IPS DF 6.9 (cell line): ENCODE measurements at places on chromosomes 16 and 17.
A peak's percentile ranks its signal among the peaks of the same experiment; 100 is the strongest.

GRCh38 chr17:41581366-41582060 lies 5.2 kb downstream of the KRT14 start:
- DNase-seq: no peak

GRCh38 chr17:9924735-9925191 lies 19.7 kb upstream of the RCVRN start:
- peak; percentile 64 for DNase-seq

- no peak for DNase-seq
Observed at GRCh38 chr16:81647527-81647926, 131.6 kb upstream of the PLCG2 start.

DNA sequence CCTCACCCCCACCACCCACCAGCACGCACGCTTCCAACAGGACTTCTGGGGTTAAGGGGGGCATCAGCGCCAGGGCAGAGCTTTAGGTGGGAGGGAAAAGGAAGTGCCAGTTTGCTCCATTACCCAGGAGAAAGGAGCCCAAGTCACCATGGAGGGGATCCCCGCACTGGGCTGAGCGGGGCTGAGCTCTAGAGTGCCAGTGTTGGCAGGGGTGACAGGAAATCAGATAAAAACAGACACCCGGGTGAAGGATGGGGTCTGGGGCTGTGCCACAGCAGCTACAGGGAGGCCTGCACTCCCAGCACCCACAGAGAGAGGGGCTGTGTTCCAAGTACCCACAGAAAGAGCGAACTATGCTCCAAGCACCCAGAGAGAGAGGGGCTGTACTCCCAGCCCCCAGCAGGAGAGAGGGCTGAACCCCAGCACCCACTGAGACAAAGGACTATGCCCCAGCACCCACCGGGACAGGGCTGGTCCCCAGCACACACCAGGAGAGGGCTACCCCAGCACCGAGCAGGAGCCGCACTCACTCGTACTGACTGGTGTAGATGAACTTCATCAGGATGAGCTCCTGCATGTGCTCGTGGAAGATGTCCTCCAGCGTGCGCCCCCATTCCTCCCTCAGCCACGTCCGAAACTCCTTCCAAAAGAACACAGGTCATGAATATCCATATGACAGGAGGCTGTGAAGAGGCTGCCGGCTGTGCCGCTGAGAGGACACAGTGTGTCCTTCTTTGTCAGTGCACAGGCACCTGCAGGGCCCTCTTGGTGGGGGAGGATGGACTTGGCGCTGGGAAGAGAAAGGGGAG lies 18.6 kb upstream of the C16orf95 start:
- DNase-seq: no peak

- no peak for DNase-seq
Observed at GRCh38 chr16:27723711-27724481, 174.0 kb downstream of the KATNIP start.

DNA sequence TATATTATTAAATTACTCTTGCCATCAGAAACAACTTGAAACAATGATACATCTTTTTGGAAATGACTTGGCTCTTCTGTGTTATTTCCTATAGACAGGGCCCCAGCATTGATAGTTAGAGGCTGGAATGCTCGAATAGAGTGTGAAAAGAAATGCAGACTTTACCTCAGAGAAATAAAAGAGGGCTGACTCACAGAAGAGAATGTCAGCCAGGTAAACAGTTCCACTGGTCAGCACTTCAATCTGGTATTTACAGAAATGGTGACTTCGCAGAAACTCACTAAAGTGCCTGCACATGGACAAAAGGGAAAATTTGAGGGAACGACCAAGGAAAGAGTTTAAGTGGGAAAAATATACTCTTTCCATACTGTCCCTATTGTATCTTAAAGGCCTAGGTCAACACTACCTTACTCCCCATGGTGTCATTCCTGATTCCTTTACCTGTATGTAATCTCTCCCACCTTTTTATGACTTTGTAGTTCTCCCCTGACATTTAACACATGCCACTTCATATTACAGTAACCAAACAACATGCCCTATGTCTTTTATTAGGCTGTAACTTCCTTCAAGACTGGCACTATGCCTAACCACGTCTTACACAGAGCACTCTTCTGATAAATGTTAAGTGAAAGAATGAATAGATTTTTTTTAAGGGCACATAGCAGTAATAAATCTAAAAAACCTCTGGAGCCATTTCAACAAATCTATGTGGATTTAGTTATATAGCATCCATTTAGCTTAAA lies 36.7 kb downstream of the AKAP10 start:
- DNase-seq: no peak

- no peak for DNase-seq
Observed at GRCh38 chr16:53643474-53643873, 60.2 kb downstream of the RPGRIP1L start.

- DNase-seq: no peak
Observed at GRCh38 chr17:17391668-17392370, 85.0 kb upstream of the MED9 start.

DNA sequence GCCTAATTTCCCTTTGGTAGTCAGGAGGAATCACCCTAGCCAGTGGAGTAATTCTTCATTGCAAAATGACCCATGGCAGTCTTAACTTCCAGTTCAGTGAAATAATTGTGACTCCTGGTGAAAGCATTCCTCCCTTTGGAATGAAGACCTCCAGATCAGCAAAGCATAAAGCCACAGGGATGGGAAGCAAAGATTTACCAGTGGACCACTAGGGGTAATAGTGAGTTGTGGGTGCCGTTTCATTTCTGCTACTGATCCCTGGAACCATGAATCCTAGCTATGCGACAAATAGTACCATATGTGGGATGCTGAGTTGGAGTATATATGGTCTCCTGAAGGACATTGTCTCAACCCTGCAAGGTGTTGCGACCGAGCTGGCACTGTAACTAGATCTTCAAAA lies 13.7 kb downstream of the DYNLL2 start:
- DNase-seq: no peak

DNA sequence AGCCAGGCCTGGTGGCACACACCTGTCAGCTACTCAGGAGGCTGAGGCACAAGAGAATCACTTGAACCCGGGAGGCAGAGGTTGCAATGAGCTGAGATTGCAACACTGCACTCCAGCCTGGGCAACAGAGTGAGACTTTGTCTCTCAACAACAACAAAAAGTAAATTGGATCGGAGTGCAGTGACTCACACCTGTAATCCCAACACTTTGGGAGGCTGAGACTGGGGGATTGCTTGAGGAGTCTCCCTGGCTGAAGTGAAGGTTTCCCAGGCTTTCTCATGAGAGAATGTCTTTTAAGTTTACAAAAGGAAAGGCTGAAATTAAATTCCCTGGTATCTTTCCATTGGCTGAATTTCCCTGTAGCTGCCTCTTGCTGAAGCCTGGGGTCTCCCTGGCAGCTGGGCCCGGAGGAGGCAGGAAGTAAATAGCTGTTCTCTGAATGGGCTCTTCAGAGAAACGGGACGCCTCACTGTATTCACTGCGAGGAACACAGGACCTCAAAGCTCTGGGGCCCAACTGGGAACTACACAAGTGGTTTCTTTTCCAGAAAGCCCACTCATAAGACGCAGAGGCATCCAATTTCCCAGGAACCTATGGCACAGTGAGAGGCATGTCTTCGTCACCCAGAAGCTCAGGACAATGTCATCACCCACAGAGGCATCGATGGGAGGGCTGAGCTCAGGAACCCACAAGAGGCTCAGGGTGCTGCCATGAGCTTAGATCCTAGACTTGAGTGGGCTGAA lies 77.4 kb upstream of the SMURF2 start:
- no peak for DNase-seq

DNA sequence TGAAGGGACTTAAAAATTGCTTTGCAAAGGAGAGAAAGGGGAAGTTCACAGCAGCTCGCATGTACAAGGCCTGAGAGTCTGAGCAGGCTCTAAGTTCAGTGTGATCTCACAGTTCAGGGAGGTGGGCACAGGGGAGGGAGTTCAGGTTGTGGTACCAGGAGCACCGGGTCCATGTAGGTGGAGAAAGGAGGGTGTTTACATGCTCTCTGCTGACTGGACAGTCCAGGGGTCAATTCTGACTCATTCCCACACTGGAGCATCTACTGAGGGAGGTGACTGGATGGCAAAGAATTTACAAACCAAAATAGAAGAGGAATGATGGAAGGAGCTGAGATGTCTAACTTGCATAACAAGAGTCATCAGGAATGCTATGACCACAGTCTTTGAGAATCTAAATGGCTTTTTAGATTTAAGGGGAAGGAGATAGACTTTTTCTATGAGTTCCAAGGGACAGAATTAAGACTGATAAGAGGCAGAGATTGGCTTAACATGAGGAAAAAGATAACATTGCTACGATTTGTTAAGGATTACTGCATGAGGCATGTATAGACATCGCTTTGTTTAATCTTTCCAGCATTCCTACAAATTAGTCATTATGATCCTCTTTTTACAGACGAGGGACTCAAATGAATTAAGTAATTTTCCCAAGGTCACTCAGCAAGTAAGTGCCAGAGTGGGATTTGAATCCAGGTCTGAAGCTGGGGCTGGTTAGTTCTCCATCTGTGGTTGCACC lies 29.9 kb downstream of the MIS12 start:
- DNase-seq: no peak

GRCh38 chr17:3921006-3921405 lies 4.7 kb upstream of the P2RX1 start:
- DNase-seq: no peak

DNA sequence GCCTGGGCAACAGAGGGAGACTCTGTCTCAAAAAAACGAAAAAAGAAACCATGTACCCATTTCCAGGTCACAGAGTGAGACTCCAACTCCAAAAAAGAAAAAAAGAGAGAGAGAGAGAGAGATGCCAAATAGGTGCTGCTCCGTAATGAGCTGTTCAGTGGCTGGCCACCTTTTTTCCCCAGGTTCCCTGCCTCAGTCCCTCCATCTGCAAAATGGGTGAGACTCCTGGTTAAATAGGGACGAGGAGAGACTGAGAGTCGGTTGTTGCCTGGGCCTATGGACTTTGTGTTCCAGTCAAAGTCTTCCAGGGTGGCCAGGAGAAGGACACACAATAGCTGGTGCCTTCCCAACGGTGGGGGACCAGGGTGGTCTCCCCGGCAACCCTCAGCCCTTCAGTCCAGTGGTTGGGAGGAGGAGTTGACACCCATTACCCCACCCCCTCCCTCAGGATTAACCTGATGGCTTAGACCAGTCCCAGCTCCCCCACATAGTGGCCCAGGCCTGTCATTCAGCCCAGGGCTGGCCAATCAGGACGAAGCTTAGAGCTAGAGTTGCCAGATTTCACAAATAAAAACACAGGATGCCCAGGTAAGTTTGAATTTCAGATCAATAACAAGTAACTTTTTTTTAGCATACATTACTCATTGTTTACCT lies 258.2 kb downstream of the PARN start:
- no peak for DNase-seq

DNA sequence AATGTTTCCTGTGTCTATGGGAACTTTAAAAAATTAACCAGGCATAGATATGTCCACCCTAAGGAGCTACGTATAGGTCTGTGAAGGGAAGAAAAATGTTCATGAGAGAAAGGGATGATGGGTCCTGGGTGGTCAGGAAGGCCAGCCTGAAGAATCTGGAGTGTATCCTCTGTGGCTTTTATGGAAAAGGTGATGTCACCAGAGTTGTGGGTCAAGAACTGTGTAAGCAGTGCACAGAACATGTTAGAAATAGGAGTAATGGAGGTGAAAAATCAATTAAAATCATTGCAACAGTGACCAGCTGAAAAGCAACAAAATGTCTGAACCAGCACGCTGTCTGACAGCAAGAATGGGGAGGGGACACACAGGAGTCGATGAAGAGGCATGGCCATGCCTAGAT lies 68.5 kb downstream of the USP31 start:
- no peak for DNase-seq

DNA sequence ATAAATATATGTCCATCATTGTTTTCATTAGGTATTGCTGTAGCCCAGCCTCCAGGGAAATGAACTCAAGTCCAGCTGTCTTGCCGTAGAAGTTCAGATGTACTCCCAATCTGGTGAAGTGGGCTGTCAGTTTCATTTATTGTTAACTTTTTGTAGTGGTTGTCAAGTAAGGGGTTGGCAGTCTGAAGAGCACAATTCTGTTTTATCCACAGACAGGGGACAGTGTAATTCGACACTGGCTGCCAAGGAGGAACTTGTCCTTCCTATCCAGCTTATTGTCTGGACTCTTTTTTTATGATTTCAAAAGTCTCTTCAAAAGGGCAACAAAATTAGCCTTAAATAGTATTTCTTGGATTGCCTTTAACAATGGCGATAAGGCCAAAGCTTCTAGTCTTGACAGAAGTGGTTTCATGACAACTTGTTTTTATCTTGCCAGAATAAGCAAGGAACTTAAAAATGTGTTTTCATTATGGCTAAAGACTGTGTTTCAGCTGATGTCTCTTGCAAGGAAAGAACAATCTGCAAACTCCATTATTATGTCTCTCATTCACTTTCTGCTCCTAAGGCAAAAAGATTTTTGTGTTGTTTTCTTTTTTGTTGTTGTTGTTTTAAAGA lies 73.9 kb upstream of the TANC2 start:
- DNase-seq: no peak

GRCh38 chr16:82695806-82696205 lies 69.0 kb downstream of the CDH13 start:
- DNase-seq: no peak

DNA sequence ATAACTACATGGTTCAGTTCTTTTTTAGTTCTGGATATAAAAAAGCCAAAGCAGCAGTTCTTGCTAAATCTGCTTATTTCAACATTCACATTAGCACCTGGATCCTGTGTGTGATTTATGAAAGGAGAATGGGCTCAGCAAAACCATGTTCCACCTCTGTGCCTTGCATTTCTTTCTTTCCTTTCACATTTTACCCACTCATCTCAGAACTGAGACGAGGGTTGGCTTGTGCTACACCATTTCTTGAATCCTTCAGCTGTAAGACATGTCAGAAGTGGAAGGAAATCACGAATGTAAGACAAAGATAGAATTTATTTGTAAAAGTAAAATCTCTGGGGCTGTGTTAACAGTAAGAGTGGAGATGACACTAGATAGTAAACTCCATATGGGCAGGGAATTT lies 1.2 kb upstream of the UTP6 start:
- DNase-seq: no peak

- DNase-seq: no peak
Observed at GRCh38 chr17:77815127-77815905, 143.2 kb upstream of the TNRC6C start.

GRCh38 chr16:67001726-67002125 lies 13.3 kb downstream of the CES4A start:
- DNase-seq: no peak
